SHP77 treated with DMSO at 0.1 percent for 48 hours (cell line): ENCODE measurements at places on chromosomes 6 and 20.

DNA sequence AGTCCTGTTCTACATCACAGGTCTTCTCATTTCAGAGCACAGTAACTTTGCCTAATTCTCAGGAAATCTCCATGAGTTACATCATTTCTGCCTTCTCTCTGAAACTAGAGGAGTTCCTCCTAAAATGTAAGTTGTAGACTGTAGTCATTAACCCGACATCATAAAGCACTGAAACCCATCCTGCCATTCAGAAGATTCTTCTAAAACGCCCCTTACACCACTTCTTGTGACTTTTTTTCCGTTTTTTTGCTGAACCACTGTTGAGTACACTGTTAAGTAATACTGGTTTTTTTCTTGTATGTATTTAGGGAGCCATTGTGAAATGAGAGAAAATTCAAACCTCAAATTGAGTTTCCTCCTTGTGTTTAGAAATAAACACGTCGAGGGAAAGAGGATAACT lies 117.3 kb downstream of the MAP3K4 start:
- DNase-seq, result no peak

DNA sequence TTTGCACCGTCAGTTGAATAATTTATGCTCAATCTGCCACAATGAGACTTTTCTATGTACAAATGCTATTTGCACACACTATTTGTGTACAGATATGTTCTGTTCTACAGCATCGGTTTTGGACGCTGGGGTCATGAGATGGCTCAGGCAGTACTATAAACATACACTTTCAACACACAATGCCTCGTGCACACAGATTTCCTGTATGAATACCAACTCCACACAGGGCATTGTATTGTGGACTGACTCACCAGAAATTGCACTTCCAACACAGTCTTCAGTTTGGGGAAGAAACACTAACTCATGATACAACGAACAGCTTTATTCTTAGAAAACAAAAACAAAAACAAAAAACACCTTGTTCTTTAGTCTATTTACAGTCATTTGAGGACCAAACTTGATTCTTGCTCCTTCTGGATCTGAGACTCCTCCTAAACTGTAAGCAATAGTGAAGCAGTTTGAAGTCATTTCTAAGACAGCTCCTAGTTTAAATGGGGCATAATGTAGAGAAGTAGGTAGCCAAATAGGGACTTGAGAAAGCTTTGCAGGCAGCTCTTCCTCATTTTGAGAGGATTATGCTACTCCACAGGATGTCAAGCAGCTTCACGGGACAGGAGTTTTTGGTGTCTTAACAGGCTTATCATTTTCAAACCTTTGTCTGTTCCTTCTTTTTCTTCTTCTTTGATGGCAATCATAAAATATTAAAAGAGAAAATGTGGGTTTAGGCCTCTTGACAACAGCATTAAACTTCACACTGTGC lies 33.7 kb downstream of the GJA10 start:
- no peak for DNase-seq

GRCh38 chr6:34466242-34467185 lies 638 bp downstream of the PACSIN1 start:
- no peak for DNase-seq

- no peak for DNase-seq
These were observed 340.5 kb upstream of the SYNCRIP start for GRCh38 chr6:85983032-85983659.

- DNase-seq, result no peak
These were observed 585.7 kb downstream of the TENT5A start for GRCh38 chr6:81166770-81167169.

- DNase-seq, result no peak
These were observed 325.6 kb upstream of the EYS start for GRCh38 chr6:66032626-66033025.

DNA sequence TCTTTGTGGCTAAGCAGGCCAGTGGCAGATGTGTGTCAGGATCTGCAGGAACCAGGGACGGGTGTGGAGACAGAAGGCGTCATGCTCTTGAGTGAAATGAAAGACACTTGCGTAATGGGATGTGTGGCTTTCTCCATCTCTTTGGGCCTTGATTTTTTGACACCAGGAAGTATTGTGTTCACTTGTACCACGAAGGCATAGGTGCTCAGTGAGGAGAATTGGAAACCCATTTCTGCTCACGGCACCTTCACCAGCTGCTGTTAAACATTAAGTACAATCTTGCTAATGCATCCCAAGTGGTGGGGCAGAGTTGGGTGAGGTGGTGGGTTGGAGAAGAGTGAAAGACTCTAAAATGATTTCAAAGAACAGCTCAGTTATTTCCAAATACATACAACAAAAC lies 30.0 kb downstream of the GJA10 start:
- DNase-seq, result no peak

DNA sequence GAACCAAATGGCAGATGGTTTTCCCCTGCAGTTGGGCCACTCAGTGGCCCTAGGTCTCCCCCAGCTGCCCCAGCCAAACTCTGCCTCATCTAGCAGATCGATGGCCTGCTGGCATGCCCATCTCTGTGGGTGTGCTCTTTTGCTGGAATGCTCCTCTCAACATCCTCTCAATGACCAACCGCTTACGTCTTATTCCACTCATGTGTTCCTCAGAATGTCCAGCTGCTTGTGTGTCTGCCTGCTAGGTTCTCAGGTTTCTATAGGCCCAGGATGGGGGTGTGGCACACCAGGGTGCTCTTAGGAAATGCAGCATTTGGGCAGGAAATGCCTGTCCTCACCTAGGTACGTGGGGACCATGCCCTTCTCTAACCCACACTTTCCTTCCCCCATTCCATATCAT lies 509.9 kb upstream of the SYNCRIP start:
- DNase-seq, result no peak

DNA sequence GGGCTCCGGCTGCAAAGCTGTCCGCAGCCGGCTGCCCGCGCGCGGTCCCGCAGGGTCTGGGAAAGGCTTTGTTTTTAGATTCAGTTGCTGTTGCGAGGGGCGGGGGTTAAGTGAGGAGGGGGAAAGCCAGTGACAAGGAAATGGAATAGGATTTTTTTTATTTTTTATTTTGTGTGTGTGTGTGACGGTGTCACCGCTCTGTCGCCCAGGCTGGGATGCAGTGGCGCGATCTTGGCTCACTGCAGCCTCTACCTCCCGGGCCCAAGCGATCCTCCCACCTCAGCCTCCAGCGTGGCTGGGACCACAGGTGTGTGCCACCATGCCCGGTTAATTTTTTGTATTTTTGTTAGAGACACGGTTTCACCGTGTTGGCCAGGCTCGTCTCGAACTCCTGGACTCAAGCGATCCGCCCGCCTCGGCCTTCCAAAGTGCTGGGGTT lies 615 bp upstream of the UBE2J1 start:
- DNase-seq, result no peak

DNA sequence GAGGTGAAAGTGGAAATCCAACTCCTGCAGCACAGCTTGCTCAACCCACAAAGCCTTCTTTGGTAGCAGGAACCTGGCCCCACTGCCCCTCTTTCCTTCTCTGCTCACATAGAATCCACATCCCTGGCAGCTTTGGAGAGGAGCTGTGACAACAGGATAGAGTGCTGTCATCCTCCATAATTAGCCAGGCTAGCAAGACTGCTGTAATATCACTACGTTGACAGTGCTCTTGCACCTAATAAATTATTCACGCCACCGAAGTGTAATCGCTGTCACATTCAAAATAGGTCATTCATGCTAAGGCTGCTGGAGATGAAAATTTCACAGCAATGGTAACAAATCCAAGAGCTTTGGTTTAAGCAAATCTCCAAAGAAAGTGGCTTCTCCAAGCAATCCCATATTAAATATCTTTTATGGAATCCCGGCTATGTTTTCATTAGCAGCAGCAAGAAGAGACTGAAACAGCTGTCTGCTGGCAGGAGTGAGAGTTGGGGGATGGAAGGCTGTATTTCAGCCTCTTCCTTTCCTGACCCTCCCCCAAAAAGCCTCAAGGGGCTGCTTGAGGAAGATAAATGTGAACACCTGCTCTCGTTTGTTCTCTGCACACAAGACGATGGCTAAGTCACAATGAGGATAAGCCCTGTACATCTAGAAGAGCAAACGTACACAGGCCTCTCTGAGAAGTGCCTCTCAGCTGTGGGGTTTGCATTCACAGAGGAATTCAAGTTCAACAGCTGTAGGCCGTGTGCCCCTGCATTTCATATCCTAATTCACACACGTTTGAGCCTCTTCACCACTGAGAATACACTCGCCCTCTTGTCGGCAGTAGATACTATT lies 16.5 kb downstream of the RIPOR2 start:
- peak; percentile 50 for DNase-seq

GRCh38 chr6:161607696-161608297 lies 333.9 kb upstream of the AGPAT4 start:
- DNase-seq, result no peak

DNA sequence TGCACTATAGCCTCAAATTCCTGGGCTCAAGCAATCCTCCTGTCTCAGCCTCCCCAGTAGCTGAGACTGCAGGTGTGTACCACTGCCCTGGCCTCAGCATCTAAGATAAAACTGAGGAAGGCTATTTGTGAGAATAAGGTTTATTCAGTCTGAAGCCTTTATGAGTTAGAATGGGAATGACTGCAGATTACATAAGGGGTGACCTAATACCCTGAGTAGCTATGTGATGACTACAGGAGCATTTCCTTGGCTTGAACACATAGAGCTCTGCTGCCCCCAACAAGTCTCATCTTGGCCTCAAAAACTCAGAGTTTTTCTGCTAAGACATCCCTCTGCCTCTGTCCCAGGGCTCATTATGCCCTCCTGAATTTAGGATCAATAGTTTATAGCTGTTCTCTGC lies 7.6 kb downstream of the GSS start:
- DNase-seq, result no peak

GRCh38 chr6:97040355-97040860 lies 115.9 kb downstream of the KLHL32 start:
- DNase-seq, result no peak

- DNase-seq, result no peak
These were observed 5.1 kb upstream of the MAP1LC3A start for GRCh38 chr20:34553366-34553867.

GRCh38 chr6:10425176-10425974 lies 10.5 kb upstream of the TFAP2A start:
- no peak for DNase-seq

DNA sequence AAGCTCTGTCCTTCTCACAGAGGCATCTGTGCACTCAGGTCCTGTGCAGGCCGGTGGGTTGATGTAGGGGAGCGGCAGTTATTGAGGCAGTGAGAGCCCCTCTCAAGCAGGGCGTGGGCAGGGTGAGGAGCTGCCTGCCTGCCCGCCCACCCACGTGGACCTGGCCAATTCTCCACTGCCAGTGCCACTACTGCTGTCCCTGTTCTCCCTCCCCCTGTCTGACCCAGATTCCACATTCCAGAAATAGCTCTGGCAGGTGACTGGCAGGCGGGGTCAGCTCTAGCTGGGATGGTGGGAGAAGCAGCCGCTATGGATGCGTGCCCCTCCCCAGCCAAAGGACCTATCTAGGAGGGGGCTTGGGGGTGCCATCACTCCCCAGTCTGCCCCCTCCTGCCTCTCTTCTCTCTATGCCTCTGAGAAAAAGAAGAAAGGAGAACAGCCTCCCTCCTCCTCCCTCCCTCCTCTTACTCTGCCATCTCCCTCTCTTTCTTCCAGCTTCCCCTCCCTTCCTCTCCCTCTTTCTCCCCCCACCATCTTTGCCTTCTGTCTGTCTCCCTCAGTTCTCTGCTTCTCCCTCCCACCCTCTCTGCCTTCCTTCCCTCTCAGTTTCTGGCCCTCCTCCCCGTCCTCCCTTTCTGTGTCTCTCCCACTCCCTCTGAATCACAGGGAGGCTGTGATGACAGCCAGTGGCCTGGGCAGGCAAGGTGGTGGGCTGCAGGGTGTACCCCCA lies 86.5 kb upstream of the MYL9 start:
- no peak for DNase-seq

GRCh38 chr6:164414695-164415094 lies 894.7 kb downstream of the C6orf118 start:
- DNase-seq, result no peak

DNA sequence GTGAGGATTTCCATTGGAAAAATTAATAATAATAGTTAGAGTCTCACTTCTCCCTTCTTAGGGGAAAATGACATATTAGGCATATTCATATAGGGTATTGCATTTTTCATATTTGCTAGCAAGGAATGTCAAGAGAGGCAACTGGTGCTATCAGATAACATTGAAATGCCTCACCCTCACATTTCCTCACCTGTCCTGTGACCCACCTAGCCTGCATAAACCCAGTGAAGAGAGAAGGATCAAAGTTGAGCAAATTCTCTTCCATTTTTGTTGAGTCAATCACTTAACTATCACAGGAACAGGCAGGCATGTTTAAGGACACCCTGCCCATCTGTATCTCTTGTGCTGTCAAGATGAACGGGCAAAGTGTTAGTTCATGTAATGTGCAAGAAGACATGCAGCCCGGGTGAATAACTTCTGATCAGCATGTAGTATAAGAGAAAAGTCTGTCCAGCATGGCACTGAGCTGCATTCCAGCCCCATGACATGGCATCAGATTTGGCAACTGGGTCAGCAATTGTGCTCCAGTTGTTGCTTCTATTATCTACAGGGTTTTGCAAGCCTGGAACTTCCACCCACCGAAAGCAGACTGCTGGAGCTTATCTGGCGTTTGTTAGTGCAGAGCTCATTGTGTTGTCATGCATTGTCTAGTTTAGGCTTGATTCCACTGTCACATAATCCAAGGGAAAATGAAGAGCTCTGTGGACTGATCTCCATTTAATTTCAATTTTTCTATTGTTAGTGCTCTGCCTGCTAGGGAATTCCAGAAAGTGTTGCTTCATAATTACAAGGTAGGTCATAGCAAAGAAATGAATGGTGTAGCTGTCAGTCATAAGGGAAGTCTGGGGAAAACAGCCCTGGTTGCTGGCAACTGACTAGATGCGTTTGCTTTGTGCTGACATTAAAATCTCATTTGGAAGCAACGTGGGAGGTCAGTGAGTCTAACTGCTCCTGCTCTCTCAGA lies 138.4 kb upstream of the TNFAIP3 start:
- DNase-seq, result no peak

GRCh38 chr6:54107470-54108090 lies 3.7 kb upstream of the MLIP start:
- no peak for DNase-seq

DNA sequence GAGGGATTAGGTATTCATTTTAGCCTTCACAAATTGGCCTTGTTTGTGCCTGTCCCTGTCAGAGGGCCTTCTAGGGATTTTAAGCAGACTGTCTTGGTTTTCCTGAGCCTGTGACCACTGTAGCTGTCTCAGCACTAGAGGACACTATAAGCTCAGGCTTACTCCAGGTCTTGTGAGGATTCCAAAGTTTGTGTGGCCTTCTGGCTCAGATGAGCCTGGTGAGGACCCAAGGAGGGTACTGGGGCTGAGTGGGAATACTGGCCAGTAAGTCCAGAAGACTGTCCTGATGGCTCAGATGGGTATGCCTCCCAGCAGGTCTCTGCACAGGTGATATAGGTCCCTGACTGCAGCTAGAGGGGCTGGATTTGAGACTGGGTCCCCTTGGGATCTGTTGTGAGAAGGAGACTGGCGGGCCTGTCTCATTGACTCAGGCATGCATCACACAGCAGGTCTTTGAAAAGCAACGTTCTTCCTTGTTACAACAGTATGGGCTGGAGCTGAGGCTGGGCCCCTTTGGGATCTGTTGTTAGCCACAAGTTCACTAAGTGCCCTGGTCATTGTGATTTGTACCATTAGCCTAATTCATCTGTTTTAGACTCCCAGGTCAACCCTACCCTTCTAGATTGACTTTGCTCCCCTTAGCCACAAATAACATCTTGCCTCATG lies 26.3 kb upstream of the TFB1M start:
- DNase-seq, result no peak

GRCh38 chr20:11726026-11726425 lies 191.7 kb upstream of the BTBD3 start:
- peak; percentile 60 for DNase-seq

GRCh38 chr20:48492015-48492714 lies 335.6 kb downstream of the PREX1 start:
- no peak for DNase-seq
